ENCODE measurements at places on chromosomes 2 and 18.

DNA sequence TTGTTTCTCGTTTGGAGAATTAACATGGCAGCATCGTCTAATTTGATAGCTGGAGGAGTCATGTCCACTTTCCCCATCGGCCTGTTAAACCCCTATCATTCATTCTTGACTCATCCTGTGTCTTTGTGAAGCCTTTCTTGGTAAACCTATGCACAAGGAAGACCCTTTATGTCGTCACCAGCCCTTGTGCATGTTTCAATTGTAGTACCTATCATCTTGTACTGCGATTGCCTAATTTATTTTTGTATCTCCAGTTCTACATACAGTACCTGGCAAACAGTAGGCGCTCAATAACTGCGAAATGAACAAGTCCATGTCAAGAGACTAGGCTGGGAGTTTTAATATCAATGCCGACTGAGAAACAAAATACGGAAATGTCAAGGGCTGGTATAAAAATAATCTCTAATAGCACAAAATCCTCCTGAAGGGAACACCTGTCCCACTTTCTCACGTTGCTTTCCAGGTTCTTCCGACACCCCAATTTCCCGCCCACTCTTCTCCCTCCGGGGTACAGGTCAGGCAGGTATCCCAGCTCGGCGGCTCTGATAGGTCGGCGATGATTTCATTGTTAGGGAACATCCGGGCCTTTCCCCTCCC lies 1.3 kb upstream of the PPM1B start:
- no peak for DNase-seq

- no peak for DNase-seq
Observed at GRCh38 chr2:199131876-199132275, 325.9 kb downstream of the SATB2 start.

DNA sequence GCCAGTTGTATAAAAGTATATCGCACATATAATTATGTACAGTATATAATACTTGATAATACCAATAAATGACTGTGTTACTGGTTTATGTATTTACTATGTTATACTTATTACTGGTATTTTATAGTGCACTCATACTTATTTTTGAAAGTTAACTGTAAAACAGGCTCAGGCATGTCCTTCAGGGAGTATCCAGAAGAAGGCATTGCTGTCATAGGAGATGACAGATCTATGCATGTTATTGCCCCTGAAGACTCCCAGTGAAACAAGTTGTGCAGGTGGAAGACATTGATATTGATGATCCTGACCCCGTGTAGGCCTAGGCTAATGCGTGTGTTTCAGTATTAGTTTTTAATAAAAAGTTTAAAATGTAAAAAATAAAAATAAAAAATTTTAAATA lies 20.3 kb upstream of the ASXL3 start:
- DNase-seq = no peak

DNA sequence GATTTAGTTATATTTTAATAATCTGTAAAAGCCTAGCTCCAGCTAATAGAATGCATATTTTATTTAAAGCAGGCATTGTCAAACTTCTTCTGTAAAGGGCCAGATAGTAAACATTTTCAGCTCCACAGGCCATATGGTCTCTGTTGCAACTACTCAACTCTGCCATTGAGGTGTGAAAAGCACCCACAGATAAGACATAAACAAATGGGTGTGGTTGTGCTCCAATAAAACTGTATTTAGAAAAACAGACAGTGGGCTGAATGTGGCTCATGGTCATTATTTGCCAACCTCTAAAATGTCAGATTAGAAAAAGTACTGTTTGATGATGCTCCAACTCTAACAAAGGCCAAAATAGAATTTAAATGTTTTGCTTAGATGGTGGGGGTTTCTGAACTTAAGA lies 519.9 kb downstream of the RNF144A start:
- DNase-seq = no peak

DNA sequence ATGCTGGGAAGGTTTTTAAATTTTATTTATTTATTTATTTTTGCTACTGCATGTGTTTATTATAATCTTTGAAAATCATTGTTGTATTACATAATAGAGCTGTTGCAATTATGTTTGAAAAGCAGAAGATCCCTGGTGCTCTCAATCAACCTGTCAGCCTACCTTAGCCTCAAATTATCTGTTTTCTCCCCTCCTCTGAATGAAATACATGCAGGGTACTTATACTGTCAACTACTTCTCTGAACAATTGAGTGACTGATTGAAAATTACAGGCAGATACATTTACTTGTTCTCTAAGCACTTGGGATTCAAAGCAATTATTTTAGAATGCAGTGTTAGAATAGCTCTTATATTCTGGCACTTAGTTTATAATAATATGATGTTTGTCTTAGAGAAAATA lies 8.1 kb downstream of the KYNU start:
- DNase-seq = no peak

GRCh38 chr2:197024206-197024605 lies 97.7 kb upstream of the PGAP1 start:
- no peak for DNase-seq

DNA sequence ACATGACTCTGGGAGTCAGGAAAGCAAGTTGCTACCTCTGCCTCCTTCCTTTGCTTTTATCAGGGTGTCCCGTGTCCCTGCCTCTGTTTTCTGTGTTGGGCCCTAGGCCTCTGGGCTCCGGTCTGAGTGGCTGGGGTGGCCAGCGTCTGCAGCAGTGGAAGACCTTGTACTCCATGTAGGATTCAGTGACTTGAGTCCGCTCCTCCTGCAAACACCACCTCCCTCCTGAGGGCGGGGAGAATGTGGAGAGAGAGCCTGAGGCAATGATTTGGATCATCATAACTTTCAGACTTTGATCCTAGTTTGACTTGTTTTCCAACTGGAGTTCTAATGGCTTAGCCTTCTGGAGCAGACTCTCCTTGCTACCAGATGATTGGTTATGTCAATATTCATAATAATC lies 30.8 kb downstream of the ATP6V1C2 start:
- no peak for DNase-seq

GRCh38 chr2:232287316-232287715 lies 91.2 kb upstream of the ALPP start:
- no peak for DNase-seq

- no peak for DNase-seq
Observed at GRCh38 chr2:66329081-66329605, 105.8 kb upstream of the MEIS1 start.

DNA sequence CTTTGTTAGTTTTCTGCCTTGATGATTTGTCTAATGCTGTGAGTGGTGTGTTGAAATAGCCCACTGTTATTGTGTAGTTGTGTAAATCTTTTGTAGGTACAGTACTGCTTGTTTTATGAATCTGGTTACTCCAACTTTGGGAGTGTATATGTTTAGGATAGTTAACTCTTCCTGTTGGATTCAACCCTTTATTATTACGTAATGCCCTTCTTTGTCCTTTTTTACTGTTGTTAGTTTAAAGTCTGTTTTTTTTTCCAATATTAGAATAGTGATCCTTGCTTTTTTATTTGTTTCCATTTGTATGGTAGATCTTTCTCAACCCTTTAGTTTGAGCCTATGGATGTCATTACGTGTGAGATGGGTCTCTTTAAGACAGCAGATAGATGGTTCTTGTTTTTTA lies 261.5 kb upstream of the CDH2 start:
- no peak for DNase-seq

DNA sequence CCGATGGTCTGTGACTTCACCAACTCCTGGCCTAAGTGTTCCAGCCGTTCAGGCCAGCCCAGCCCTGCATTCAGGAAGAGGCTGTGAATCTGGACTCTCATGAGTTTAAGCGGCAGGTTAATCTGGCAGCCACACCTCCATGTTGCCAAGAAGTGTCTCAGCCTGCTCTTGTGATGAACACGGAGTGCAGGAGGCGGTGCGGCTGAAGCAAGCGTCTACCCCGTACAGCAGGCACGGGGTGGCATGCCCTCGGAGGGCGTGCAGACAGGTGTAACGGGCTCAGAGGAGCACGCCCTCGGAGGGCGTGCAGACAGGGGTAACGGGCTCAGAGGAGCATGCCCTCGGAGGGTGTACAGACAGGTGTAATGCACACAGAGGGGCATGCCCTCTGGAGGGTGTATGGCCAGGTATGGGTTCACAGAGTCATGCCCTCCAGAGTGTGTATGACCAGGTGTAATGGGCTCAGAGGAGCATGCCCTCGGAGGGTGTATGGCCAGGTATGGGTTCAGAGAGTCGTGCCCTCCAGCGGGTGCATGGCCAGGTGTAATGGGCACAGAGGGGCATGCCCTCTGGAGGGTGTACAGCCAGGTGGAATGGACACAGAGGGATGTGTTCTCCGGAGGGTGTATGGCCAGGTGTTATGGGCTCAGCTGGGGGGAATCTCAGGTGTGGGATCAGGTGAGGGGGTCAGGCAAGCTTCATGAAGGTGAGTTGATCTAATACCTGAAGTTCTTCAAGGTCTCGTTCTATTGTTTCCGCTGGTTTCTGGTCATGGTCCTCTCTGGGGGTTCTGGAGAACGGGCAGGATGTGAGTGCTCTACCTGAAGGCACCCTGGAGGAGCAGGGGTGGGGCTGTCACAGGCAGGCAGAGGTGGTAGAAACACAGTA lies 22.6 kb downstream of the CROCC2 start:
- no peak for DNase-seq

DNA sequence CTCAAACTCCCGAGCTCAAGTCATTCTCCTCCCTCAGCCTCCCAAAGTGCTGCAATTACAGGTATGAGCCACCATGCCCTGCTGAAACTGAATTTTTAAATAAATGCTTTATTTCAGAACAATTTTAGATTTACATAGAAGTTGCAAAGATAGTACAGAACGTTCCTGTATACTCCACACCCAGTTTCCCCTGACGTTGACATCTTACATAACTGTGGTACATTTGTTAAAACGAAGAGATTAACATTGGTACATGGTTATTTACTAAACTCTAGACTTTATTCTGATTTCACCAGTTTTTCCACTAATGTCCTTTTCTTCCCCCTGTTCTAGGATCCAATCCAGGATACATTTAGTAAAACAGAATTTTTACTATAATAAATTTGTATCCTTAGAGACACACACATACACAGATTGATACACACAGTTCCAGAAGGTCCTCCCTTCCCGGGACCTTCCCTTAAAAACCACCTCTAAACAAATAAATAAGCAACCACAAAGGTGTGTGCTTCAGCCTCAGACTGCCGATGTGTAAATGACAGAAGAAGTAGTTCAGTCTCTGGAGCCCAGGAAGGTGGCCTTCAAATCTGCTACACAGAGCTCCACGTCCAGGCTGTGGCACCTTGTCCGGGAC lies 6.9 kb downstream of the NEU2 start:
- DNase-seq = no peak

DNA sequence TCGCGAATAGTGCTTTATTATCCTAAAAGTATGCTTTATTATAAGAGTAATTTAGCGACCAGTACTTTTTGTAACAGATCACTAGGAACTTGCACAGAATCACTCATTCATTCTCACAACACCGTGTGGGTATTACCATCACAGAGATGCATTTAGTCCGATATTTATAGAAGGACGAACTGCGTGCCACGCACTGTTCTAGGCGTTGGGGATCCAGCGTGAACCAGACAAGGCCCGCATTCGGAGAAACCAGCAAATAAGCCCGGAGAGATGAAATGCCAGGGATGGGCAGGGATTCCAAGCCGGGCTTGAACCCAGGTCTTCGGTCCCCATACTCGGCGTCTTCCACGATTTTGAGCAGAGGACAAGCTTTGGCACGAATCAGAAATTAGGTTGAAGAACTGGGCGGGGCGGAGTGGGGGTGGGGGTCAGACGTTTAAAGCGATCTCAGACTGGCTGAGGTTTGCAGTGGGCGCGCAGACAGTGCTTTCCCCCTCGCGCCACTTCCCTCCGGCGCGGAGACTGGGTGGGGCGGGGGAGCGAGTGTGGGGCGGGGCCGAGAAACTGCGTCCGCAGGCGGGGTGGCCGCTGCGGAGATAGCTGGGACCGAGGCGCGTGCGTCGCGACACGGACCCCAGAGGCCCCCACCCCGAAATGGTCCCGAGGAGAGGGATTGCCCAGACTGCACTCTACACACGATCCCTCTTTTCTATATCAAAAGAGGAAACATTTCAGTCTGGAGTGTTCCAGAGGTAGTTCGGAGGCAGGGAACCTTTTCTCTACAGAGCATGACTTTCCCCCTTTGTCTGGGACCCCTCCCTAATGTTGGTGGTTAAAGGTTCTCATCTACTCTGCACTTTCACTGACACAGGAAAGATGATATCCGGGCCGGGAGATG lies 1.1 kb upstream of the CXCR4 start:
- DNase-seq = peak; percentile 75

DNA sequence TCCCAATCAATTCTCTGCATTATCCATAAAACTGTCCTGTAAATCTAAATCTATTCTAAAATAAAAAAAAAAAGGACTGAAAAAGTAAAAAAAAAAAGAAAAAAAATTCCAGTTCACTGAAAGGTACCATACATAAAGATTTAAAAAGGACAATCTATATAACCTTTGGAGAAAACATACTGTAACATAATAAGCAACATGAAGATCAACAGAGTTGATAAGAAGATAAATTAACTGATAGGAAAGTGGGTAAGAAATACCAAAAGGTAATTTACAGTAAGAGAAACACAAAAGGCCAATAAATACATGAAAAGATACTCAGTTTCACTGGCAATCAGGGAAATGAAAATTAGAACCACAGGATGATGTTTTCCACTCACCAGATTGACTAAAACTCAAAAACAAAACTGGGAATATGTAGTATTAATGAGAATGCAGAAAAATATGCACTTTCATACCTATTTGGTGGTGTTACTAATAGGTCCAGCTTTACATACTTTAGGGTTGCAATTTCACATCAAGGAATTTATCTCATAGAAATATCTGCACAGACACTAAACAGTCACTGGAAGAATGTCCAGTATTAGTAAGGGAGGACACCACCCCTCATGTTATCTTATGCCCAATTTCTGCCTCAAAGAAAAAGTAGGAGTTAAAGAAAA lies 48.3 kb upstream of the SEMA4C start:
- DNase-seq = no peak

- no peak for DNase-seq
Observed at GRCh38 chr2:30179536-30179935, 32.7 kb downstream of the YPEL5 start.

- no peak for DNase-seq
Observed at GRCh38 chr18:63236921-63237846, 82.4 kb downstream of the BCL2 start.

- DNase-seq = no peak
Observed at GRCh38 chr18:54130177-54130576, 94.3 kb downstream of the MBD2 start.

- DNase-seq = no peak
Observed at GRCh38 chr2:43467891-43468290, 127.9 kb downstream of the THADA start.

Measured in NCI-H748 treated with DMSO at 0.1 percent for 48 hours (cell line).